ENCODE measurements at places on chromosomes 4 and X.

- DNase-seq: no peak
These were observed 33.5 kb upstream of the DCX start for GRCh38 chrX:111445485-111445884.

- DNase-seq: no peak
These were observed 49.3 kb upstream of the EOLA2 start for GRCh38 chrX:149987613-149988012.

DNA sequence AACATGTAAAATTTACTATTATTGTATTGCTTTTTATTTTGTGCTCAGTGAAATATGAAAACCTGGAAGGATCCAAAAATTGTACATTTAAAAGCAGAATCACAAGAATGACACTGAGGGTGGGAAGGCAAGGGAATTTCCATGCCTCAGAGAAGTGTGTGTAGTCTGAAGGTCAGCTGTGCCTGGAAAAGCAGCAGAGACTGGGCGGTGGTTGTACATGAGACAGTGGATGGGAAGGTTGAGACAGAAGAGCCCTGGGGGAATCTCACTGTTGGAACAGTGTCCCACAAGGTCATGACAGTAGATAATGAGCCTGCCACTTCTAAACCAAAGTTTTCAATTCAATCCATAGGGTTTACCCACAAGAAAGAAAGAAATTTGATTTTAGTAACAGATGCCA lies 17.1 kb upstream of the ANTXR2 start:
- DNase-seq: no peak

DNA sequence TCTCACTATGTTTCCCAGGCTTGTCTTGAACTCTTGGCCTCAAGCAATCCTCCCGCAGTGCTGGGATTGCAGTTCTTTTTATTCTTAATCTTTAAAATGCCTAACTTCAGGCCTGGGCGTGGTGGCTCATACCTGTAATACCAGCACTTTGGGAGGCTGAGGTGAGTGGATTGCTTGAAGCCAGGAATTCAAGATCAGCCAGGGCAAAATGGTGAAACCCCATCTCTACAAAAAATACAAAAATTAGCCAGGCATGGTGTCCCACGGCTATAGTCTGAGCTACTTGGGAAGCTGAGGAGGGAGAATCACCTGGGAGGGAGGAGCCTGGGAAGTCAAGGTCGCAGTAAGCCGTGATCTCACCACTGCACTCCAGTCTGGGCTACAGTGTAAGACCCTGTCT lies 45.9 kb downstream of the PLS3 start:
- DNase-seq: no peak

- no peak for DNase-seq
These were observed 59.4 kb downstream of the POLR2B start for GRCh38 chr4:57037982-57038604.

DNA sequence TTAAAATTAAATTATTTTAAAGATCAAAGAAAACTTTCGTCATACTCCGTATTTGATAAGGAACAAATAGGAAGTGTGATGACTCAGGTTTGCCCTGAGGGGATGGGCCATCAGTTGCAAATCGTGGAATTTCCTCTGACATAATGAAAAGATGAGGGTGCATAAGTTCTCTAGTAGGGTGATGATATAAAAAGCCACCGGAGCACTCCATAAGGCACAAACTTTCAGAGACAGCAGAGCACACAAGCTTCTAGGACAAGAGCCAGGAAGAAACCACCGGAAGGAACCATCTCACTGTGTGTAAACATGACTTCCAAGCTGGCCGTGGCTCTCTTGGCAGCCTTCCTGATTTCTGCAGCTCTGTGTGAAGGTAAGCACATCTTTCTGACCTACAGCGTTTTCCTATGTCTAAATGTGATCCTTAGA lies at the start of gene CXCL8:
TSS of gene CXCL8 (plus strand) at position 217 of the 426 bp plus-strand sequence. CDS start at position 307, 90 bp downstream.
- DNase-seq: no peak

- no peak for DNase-seq
These were observed 1308.6 kb downstream of the ARAP2 start for GRCh38 chr4:34935739-34936138.

DNA sequence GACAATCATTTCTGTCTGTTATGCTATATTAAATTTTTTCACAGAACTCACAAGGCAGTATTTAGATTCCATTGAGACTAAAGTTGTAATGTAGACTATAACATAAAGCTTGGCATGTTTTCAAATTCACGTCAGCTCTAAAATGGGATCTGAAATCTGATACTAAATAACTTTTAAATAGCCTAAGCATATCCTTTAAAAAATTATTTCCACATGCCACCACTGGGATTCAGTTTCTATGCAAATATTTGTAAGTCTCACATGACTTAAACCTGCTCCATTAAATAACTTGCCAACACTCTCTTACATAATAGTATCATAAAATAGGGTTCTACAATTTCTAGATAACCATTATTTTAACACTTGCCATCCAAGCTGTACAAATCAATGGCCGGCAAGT lies 32.4 kb downstream of the KLHL8 start:
- DNase-seq: peak; percentile 8

DNA sequence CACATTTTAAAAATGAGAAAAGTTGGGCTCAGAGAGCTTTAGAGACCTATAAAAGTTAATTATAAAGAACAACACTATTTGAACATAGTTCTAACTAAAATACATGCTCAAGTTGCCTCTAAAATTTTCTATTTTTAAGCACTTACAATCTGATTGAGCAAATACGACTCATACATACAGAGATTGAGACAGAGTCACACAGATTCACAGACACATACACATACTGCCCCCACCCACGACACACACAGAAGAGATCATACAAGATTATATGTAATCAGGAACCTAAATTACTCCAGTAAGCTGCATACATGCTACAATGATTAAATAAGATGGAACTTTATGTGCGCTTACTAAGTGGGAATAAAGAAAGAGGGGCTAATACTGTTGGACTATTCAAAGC lies 2.7 kb upstream of the ASB5 start:
- DNase-seq: no peak

GRCh38 chrX:43474321-43474720 lies 181.8 kb upstream of the MAOA start:
- no peak for DNase-seq

DNA sequence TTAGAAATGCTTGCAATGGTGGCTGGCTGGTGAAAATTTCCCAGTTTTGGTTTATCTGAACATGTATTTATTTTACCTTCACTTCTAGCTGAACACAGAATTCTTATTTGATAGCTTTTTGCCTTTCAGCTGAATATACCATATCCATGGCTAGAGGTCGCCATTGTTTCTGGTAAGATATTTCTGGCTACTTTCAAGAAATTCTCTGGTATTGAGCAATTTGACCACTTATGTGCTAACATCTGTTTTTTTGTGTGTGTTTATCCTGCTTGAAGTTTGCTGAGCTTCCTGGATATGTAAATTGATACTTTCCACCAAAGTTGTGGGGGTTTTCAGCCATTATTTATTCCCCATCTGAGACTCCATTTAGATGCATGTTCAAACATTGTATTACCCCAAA lies 75.4 kb downstream of the FBXW7 start:
- peak; percentile 35 for DNase-seq

GRCh38 chr4:184074677-184075388 lies 142.8 kb downstream of the ENPP6 start:
- DNase-seq: no peak

- no peak for DNase-seq
These were observed 153.4 kb upstream of the ANK2 start for GRCh38 chr4:112895811-112896608.

- DNase-seq: no peak
These were observed 149.5 kb downstream of the GC start for GRCh38 chr4:71634364-71634763.

GRCh38 chr4:16672421-16672820 lies 226.0 kb downstream of the LDB2 start:
- no peak for DNase-seq

DNA sequence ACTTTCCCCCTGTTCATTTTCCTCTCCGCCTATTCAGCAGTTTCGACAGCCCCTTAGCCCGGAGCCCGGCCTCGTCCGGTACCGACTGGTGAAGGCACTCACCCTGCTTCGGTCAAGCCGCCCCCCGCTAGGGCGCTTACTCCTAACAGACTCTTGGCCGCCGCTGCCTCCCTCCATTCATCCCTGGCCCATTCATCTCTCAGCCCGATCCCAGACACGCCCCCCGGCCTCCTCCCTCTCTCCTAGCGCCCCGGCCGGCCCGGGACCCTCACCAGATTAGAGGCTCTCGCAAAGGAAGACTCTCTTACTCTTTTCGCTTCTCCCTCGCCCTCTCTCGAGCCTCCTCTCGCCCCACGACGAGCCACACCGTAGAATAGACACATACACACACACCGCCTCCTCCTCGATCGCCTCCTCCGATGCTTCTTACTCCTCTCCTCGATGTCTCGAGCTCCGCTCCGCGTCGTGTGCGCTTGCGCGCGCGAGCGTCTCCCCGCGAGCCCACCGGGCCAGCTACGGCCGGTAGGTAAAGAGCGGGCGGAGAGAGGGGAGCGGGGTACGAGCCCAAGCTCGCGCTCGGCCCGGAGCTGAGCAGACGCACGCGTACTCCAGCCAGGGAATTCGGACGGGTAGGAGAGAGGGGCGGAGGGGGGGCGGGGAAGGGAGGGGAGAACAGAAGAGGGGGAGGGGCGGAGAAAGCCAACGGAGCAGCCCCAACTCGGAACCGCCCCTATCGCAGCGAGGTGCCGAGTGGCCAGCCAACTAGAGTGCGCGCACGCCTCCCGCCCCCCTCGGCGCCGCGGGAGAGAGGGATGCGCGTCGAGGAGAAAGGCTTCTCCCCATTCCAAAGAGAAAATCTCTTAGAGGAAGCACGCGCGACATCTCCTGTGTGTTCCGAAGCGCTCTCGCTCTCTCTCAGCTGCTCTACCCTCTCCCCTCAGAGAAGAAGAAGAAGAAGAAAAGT lies at the start of gene WNK3:
TSS of gene WNK3 (minus strand) at position 633 of the 964 bp plus-strand sequence.
- no peak for DNase-seq

DNA sequence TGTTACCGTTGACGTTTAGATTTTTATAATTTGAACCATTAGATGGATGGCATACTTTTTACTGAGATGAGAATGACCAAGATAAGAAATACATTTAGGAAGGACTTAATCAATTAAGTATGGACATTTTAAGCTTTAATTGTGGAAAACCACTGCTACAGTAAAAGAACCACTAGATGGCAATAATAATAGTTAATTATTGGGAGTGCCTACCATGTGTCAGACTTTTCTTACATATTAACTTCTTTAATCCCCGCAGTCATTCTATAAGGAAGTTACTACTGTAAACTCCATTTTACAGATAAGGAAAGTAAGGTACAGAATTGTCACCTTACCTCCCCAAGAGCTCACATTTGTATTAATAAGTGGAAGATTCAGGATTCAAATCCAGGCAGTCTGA lies 48.5 kb upstream of the MYOZ2 start:
- no peak for DNase-seq

DNA sequence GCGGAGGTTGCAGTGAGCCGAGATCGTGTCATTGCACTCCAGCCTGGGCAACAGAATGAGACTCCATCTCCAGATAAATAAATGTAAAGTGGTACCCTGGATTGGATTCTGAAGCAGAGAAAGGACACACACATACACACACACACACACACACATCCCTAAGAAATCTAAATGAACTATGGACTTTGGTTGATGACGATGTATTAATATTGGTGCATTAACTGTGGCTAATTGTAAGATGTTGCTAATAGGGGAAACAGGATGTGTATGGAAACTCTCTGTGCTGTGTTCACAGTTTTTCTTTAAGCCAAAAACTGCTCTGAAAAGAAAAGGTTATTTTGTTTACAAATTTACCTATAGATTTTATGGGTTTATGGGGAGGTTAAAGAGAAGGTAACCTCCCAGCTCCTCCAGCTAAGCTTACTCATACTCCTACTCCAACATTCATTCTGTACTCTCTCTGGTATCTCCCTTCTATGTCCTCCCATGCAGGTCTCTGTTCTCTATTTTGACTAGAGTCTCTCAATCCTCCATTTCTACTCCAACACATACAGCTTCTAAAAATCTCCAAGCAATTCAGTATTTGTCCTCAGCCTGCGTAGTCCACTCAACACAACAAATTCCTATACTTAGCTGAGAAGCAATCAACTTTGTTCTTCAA lies 46.5 kb upstream of the RELL1 start:
- no peak for DNase-seq

DNA sequence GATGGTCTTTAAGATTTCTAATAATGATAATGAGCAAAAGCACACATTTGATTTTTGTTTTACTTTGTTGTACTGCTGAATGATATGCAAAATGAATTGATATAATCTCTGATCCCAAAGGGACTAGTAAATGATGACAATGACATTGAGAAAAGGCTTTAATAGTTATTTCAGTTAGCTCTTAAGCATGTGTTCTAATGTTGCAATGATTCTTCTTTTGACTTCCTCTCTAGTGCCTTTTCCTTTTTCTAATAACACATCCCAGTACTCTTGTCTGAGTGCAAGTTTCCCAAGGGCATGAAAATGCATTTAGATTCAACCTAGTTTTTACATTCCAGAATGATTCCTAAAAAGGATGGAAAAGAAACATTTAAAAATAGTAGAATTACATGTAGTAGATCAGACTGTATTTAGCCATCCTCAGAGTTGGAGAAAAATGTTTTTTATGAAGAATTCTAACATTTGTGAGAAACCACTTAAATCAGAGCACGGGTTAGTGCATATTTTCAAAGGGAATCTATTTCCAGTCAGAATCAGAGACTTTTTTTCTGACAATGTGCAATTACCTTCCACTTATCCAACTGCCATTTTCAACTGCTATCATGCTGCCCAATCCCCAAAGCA lies 508.8 kb downstream of the C4orf33 start:
- no peak for DNase-seq

GRCh38 chrX:39642071-39642470 lies 455.7 kb downstream of the BCOR start:
- no peak for DNase-seq

- DNase-seq: no peak
These were observed 289.0 kb downstream of the C4orf33 start for GRCh38 chr4:129384974-129385373.

- DNase-seq: no peak
These were observed 1397.5 kb downstream of the PCDH7 start for GRCh38 chr4:32117693-32118092.

GRCh38 chr4:186348433-186348832 lies 82.4 kb downstream of the F11 start:
- DNase-seq: no peak

All from AG09319 (cell line).